Caki2 (cell line): ENCODE measurements at places on chromosomes 3 and 15. TPM values are rescaled to one million over a fixed set of nuclear protein-coding genes. Genes with fewer than 3 reads are reported as not detected.

The DNASE1L3 gene
- not detected in 2 replicates for total RNA-seq

The SPSB4 gene
- total RNA-seq: 0.37 and 0.52 TPM in 2 replicates

The NAALADL2 gene
- total RNA-seq: 1.3 and 11.7 TPM in 2 replicates

DNA sequence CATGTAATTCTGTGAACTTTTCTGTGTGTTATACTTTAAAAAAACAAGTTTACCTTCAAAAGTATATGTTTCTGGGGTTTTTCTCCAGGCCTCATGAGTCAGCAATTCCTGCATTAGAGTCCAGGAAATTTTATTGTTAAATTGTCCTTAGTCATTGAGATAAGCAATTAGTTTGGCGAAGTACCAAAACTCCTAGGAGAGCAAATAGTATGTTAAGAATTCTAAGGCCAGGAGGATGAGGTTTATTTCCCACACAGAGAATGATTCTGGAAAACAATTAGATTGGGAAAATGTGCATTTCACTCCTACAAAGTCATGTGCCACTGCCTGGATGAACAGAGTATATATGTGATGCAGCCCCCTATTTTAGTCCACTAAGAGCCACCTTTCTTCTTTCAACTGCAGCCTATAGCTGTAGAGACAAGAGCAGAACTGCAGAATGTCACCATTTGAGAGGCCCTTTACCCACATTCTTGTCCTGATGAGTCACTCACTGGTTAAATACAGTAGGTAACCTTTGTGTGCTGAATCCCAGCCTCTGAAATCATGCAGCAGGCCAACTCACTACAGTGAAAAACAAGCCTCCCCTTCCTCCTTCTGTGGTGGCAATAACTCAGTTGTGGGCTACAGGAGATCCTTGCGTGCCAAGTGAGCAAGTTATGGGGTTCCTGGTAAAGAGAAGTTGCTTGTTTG is 452.8 kb upstream of the THBS1 start:
- DNase-seq: peak; percentile 94

DNA sequence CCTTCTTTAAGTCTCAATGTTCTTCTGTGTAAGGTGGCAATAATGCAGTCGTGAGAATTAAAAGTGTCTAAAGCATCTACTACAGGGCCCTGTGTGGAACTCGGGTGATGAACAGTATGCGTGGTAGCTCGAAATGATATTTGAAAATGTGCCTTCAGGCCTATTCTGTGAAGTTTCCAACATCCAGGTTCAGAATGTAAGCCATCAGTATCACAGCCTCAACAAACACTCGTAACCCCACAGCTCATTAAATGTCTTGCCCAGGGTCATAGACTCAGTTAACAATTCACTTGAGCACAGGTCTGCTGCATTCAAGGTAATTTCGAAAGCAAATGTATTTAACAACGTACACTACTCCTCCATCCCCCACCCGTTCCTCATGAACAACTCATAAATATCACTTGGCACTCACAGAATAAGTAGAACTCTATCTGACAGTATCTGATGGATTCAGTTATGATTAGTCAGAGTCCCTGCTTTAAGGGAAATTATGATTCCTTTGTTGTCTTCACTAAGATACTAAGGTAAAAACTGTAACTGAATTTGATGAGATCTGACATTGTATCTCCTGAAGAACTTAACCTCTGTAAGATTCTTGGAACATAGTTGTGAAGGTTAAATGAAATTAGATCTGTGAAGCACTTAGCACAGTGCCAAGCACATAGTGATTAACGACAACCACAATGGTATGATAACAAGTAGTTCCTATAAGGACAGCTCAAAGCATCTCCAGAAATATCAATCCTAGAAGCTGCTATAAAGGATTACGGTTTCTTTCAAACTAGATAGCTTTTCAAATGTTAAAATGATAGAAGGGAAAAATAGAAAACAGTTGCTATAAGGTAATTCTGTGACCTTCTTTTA is 642.3 kb downstream of the TBL1XR1 start:
- no peak for DNase-seq

DNA sequence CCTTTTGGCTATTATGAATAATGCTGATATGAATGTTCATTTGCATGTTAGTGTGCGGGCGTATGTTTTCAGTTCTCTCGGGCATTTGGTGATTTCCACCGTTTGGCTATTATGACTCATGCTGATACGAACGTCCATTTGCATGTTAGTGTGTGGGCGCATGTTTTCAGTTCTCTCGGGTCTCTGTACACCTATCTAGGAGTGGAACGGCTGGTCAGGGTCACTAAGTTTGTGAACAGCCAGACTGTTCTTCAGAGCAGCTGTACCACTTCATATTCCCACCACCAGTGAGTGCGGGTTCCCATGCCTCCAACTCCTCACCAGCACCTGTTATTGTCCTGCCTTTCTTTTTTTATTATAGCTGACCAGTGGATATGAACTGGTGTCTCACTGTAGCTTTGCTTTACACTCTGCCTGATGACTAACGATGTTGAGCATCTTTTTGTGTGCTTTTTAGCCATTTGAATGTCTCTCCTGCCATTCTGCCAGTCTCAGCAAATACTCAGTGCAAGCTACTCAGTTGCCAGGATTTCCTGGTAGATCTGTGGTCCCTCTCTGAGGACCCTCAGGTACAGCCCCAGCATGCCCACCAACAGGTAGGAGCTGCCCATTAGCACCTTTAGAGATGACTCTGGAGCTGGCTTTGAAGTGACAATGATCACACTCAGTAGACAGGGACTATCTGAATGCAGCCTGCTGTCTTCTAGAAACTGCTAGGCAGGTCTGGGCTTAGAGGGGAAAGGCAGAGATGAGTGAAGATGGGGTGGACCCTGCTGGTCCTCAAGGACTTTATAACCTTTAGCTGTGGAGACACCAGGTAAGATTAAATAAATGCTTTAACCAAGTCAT is 141.1 kb downstream of the XXYLT1 start:
- DNase-seq: no peak
